HCT116 (cell line): ENCODE measurements at places on chromosomes 3 and 15.

- peak; percentile 24 for DNase-seq
These were observed 14.5 kb downstream of the ARF4 start for GRCh38 chr3:57582474-57583168.

- DNase-seq, result no peak
These were observed 80.9 kb downstream of the C3orf38 start for GRCh38 chr3:88230638-88231037.

GRCh38 chr3:142943870-142944269 lies 19.6 kb downstream of the PAQR9 start:
- DNase-seq, result no peak

DNA sequence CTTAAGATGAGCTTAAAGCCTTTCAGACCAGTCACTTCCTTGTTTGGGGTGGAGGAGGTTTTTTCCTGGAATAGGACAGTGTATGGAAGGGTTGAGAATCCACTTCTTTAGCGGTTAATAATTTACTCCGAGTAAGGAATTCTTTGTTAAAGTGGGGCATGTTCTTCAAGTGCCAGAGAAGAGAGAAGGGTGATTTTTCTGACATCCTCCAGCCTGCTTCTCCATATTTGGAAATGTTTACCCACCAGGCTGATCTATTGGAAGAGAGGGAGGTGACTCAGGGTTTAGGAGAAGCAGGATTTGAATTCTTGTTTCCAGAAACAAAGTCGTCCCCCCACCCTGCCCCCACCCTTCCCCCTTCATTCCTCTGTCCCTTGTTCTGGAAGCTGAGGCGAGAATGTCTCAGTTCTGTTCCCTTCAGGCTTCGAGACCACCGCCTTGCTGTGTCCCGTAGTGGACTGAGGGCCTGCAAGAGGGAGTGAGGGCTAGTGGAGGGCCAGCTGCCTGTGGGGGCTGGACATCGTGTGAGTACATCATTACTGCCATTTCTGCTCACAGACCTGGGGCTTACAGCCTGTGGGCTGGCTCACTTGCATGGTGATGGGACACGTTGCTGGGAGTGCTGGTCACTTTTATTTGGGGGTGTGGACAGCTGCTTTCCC lies 58.5 kb downstream of the LPP start:
- DNase-seq, result no peak

GRCh38 chr3:128804017-128804810 lies 75.2 kb upstream of the ACAD9 start:
- DNase-seq, result no peak

GRCh38 chr3:62332017-62332416 lies 41.3 kb downstream of the FEZF2 start:
- DNase-seq, result no peak

DNA sequence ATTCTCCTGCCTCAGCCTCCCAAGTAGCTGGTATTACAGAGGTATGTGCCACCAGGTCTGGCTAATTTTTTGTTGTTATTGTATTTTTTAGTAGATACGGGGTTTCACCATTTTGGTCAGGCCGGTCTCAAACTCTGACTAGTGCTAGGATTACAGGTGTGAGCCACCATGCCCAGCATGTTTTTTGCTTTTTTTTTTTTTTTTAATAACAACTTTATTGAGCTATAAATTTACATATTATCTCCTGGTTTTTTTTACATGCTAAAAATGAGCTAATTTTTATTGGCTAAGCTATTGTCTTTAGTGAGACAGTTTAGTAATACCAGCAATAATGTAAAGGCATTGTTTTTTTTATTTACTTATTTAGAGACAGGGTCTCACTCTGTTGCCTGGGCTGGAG lies 105.2 kb downstream of the PDE8A start:
- no peak for DNase-seq

GRCh38 chr3:24264748-24265158 lies 229.9 kb downstream of the THRB start:
- DNase-seq, result peak; percentile 47
